ENCODE measurements at places on chromosomes 6 and 20. TPM values are rescaled to one million over a fixed set of nuclear protein-coding genes. Genes with fewer than 3 reads are reported as not detected.

DNA sequence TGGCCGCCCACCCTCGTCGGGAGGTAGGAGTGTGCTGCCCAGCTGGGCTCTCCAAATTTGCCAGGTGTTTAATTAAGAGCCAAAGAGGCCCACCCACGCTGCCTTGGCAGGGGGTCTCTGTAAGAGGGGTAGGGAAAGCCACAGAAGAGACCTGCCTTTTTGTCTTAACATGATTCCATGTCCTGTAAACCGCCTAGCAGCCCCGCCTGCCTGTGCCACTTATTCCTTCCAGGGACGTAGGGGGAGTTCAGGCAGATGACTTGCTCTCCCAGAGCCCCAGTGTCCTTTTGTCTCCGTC lies 2.1 kb downstream of the FAM210B start:
- no peak for DNase-seq

- no peak for DNase-seq
These were observed 77.9 kb upstream of the ID4 start for GRCh38 chr6:19759117-19759880.

- DNase-seq = no peak
These were observed 129.6 kb downstream of the PLEKHG1 start for GRCh38 chr6:150729188-150729748.

DNA sequence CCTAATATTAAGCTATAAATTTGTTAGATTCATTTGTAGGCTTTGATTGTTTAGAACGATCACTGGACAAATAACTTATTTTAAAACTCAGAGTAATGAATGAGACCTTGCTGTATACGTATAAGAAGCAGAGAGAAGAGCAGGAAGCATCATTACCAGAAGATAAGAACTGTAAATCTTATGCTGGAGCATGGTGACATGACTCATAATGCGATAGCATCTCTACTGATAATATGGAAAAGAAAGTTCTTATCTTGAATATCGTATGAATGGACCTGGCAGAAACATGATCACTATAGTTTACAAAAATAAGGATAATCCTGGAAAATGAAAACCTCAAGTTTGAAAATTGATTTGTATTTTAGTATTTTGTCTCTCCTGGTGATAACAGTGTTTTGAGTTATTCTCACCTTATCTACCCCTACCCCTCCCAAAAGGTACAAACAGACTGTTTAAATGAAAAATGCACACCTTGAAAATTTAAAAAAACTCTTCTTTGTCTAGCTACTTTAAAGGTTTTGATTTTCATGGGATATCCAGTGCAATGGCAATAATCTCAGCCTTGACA lies 2.0 kb upstream of the ZSCAN26 start:
- no peak for DNase-seq

GRCh38 chr6:39821046-39821740 lies 29.0 kb downstream of the DAAM2 start:
- DNase-seq = no peak

DNA sequence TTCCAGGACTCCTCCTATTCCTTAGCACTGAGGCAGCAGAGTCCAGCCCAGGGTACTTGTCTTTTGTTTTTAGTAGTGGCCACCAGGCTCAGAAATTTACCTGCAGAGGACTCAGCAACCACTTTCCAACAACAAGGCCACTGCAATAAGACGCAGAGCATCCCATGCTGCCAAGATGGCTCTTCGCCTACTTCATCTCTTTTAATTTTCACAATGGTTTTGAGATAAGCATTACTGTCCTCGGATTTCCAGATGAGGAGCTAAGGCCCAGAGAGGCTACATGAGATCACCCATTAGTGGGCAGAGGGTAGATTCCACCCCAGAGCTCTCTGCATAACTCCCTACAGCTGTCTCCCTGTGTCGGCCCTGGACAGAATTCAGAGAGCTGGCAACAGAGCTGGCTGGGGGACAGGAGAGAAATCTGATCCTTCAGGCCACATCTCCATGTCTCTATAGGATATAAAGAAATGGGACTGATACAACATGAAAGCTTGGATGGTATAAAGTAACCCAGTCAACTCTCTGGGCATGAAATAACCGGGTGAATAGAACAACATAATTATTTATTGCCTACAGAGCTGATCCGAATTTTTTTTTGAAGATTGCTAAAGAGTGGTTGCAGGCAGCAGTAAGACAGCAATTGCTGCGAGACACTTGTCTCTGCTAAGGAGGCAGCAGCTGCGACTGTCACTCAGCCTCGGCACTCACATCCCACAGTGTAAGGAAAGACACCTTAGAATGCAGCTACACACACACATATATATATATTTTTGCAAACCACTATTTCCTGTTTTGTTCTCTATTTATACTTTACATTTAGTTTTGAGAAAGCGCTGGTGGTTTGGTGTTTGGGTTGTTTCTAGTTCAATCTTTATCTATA lies 37.2 kb downstream of the SCML4 start:
- DNase-seq = no peak

OR2J3 gene
- total RNA-seq = not detected

Data from natural killer cell (primary cell).